Epithelial cell of proximal tubule (primary cell): ENCODE measurements at places on chromosomes 11 and 22. TPM values are rescaled to one million over a fixed set of nuclear protein-coding genes. Genes with fewer than 3 reads are reported as not detected.

ART1 gene
- total RNA-seq = not detected in 2 replicates

C11orf87 gene
- total RNA-seq = not detected in 2 replicates

XRRA1 gene
- total RNA-seq = 5.1 and 9.5 TPM in 2 replicates

PI4KA gene
- 24.1 and 30.5 TPM in 2 replicates for total RNA-seq

KRTAP5-11 gene
- not detected in 2 replicates for total RNA-seq

FJX1 gene
- total RNA-seq = 52.1 and 78.4 TPM in 2 replicates

MAPK11 gene
- 5.4 and 8.4 TPM in 2 replicates for total RNA-seq

CHKA gene
- 17.9 and 22.0 TPM in 2 replicates for total RNA-seq

SLC5A4 gene
- total RNA-seq = not detected in 2 replicates

BIRC3 gene
- total RNA-seq = 17.3 and 17.8 TPM in 2 replicates
